NCI-H2081 treated with DMSO at 0.1 percent for 48 hours (cell line): ENCODE measurements at places on chromosomes 2 and 18.

GRCh38 chr2:159476329-159476728, 140.0 kb downstream of the BAZ2B start:
- DNase-seq = no peak

DNA sequence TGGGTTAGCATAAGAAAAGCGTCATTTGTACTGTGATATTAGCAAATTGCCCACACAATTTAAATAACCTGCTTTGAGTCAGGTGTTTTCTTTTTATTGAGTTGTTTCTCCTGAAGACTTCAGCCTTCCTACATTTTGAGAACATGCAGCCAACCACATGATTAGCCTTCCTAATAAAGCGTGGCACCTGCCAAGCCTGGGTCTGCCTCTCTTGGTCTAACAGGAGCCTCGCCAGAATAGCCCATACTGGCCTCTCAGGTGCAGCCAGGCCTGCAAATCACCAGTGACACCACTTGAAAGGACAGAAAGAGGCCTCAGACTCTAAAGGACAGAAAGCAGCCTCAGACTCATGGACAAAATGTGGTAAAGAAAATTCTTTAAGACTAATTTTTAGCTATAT, 653.8 kb downstream of the BCL11A start:
- DNase-seq = no peak

DNA sequence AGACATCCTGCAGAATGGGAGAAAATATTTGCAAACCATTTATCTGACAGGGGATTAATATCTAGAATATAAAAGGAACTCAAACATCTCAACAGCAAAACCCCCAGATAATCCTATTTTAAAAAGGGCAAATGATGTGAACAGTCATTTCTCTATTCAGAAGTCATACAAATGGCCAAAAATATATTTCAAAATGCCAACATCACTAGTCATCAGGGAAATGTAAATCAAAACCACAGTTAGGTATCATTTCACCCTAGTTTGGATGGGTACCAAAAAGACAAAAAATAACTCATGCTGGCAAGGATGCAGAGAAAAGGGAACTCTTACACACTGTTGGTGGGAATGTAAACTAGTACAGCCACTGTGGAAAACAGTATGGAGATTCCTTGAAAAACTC, 70.0 kb downstream of the TBR1 start:
- no peak for DNase-seq

DNA sequence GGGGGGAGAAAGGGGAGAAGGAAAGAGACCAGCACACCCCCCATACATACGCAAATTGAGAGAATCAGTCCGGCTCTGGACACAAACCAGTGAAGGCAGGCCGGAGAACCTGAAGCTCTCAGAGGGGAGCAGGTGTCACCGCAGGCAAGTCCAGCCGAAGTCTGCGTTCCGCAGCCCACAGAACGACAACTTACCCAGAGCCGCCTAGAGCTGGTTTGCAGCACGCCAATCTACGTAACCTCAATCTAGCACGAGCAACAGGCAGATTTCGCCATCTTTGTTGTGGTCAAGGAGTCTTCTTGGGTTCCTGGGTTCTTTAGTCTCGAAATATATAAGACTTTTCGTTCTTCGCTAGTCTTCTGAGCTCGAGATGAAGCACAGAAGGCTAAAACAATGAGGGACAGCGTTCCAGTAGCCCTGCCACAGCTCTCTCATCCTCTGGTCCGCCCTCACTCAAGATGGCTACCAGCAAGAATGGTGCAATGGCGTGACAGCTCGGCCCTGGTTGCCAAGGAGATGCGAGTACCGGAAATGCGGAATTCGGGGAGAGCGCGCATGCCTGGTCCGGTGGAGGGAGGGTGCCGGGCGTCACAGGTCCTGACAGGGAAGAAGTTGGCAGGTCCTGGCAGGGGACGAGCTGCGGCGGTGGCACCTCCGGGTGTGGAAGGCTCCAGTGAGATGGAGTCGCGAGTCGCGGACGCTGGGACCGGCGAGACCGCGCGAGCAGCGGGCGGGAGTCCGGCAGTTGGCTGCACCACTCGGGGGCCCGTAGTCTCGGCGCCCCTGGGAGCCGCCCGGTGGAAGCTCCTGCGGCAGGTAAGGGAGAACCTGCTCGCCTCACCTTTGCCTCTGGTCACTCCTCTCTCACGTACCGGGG, at the start of the genes CAMKMT and PREPL:
TSS of gene CAMKMT (plus strand) at position 618 of the 877 bp plus-strand sequence.
TSS of gene PREPL (minus strand) at position 165 of the 877 bp plus-strand sequence. CDS start 15,152 bp downstream, outside the sequence.
- DNase-seq = peak; percentile 92

DNA sequence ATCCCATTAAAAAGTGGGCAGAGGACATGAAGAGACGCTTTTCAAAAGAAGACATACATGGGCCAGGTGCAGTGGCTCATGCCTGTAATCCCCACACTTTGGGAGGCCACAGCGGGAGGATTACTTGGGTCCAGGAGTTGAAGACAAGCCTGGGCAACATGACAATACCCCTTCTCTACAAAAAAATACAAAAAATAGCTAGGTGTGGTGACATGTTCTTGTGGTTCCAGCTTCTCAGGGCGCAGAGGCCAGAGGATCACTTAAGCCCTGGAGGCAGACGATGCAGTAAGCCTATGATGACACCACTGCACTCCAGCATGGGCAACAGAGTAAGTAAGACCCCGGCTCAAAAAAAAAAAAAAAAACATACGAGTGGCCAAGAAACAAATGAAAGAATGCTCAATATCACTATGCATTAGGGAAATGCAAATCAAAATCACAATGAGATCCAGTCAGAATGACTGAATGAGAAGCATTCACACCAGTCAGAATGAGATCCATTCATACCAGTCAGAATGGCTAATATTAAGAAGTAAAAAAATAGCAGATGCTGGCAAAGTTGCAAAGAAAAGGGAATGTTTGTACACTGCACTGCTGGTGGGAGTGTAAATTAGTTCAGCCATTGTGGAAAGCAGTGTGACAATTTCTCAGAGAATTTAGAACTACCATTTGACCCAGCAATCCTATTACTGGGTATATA, 550.2 kb upstream of the SLC39A10 start:
- DNase-seq = no peak

DNA sequence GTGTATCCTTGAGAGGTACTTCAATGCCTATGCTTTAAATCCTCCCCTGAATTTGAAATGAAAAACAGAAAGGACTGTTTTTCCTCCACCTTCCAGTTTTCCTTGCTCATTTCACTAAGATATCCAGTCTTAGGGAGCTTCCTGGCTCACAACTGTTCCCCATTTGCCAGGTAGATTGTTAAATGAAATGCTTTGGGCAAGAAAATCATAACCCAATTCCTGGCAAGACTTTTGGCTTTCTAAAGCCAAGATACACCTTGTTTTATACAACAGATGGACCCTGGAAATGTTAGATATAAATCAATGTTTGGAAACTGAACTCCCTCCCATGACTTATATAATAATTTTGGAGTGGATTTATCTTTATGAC, 3.6 kb upstream of the CHMP3 start:
- no peak for DNase-seq

DNA sequence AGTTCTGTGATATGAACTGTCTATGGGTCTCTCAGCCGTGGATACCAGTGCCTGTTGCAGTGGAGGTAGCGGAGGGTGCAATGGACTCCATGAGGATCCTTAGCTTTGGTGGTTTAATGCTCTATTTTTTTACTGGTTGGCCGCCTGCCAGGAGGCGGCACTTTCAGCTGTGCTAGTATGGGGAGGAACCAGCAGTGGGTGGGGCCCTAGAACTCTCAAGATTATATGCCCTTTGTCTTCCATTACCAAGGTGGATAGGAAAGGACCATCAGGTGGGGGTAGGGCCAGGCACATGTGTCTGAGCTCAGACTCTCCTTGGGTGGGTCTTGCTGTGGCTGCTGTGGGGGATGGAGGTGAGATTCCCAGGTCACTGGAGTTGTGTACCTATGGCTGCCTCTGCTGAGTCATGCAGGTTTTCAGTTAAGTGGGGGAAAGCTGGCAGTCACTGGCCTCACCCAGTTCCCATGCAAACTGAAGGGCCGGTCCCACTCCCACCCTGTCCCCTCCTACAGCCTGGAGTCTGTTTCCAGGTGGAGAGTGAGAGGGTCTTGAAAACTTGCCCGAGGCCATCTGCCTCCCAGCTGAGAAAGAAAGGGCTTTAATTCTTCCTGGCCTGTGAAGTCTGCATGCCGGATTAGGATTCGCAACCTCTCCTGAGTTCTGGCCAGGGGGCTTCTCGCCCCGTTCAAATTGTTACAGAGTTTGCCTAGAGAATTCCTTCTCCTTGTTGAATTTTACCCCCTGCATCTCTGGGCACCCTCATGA, 14.5 kb downstream of the KCNS3 start:
- DNase-seq = no peak

GRCh38 chr2:84792856-84793522, 87.9 kb downstream of the TRABD2A start:
- DNase-seq = no peak

DNA sequence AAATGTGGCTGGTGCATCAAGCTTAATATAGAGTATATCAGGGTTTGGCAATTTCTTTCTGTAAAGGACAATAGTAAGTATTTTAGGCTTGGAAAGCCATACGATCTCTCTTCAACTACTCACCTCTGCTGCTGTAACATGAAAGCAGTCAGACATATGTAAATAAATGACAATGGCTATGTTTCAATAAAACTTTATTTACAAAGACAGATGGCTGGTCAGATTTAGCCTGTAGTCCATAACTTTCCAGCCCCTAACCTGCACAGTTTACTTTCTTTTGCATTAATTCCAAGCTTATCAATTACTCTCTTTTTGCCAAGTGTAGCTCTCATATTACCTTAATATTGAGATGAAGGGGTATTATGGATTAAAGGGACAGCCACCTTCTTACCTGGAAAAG, 83.1 kb downstream of the LRATD1 start:
- DNase-seq = no peak

DNA sequence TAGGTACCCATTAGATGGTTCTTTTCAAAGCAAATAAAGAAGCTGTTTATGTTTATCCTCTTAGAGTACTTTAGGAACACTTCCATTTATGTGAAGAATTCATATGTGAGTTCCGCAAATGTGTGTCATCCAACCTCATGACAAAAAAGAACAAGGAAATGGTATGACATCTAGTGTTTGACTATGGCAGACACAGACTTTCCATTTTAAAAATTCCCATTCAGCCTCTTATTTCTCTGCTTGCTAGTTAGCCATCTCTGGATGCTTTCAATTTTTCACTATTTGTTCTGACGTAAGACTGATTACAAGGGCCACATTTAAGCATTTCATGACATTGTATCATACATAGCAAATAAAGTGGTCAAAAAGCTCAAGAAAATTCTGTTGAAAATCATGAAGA, 103.0 kb downstream of the ZAP70 start:
- no peak for DNase-seq

DNA sequence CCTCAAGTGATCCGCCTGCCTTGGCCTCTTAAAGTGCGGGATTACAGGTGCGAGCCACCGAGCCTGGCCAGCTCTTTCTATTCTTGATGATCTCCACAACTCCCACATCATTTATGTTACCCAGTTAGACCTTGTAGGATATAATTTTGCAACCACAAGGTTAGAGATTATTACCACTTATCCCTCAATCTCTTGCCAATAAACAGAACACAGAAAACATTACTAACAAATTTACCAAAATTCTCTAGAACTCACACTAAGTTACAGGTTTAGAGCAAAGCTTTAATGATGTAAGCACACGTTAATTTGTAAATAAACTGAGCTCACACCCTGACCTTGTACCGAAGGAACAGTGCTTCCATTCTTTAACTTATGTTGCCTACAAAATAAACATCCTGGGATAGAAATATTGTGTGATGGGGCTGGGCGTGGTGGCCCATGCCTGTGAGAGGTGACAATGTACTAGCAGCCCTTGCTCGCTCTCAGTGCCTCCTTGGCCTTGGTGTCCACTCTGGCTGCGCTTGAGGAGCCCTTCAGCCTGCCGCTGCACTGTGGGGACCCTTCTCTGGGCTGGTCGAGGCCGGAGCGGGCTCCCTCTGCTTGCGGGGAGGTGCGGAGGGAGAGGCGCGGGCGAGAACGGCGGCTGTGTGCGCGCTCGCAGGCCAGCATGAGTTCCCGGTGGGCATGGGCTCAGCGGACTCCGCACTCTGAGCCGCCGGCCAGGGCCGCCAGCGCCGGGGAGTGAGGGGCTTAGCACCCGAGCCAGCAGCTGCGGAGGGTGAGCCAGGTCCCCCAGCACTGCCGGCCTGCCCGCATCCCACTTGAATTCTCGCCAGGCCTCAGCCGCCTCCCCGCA, 42.1 kb upstream of the ITSN2 start:
- no peak for DNase-seq
